ENCODE measurements at places on chromosomes 5 and 9.

GRCh38 chr9:111983484-111983908, 86.9 kb downstream of the UGCG start:
- DNase-seq, result no peak

DNA sequence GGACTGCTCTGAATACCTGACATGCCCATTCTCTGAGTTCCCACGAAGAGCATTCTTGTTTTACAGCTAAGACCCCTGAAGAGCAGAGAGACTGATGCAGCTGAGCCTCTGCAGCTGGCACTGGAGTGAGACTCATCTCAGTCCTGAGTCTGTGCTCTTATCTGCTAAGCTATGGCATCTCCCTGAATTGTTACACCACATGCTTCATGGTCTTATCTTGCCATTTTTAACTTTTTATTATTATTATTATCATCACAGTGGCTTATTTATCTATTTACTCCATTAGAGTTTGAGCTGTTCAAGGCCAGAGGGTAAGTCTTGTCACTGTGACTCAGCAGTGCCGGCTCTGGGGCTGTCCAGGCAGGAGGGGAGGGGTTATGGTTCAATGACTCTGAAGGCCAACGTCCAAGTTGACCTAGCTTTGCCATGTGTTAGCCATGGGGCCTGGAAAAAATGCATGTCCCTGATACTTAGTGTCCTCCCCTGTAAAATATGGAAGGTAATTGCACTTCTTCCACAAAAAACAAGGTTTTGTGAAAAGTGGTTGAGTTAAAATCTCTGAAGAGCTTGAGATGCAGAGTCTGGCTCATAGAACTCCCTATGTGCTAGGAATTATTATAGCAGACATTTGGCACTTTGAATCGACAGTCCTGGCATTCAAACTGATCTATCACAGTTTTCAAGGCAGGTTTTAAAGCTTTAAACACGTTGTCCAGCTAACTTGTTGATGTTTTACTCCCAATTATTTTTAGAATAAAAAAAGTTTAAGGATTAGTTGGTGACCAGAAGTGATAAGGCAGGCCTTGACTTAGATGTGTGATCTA, 94.6 kb downstream of the ALDH1A1 start:
- no peak for DNase-seq

DNA sequence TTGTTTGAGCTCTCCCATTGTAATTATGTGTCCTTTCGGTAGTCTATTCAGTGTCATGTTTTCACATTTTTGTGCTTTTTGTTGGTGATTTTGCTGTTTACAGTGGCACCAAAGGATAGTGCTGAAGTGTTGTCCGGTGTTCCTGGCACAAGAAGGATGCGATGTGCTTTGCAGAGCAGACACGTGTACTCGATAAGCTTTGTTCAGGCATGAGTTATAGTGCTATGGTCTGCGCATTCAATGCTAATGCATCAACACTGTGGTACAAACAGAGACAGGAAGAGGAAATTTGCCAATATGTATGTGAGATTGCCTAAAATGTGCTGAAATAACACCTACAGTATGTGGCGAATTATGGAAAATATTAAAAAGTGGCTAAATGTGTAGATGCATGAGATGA, 913.4 kb upstream of the ACO1 start:
- no peak for DNase-seq

GRCh38 chr5:44842496-44843282, 33.9 kb downstream of the MRPS30 start:
- DNase-seq, result no peak

DNA sequence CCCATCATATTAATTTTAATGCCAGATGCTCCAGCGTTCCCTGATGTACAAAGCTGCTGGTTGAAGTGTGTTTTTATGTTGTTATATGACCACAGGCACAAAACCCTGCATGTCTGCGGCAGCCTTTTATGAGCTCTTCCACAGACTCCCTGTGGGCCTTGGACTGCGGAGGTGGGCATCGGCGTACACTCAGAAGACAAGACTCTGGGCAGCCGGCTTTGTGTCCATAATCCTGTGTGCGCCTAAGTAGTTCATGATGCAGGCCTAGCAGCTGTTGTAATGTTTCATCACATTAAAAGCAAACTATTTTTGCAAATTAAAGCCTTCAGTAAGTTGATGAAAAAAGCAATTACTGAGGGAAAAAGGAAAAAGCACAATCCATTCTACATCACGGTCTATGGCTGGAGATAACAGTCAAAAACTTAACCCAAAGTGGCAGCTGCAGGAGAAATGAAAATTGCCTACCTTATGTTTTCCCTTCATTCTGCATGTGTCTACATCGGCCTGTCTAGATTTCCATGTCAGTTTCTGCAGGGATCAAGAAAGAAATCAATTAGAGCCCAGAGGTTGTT, 78.8 kb downstream of the SEMA6A start:
- no peak for DNase-seq

DNA sequence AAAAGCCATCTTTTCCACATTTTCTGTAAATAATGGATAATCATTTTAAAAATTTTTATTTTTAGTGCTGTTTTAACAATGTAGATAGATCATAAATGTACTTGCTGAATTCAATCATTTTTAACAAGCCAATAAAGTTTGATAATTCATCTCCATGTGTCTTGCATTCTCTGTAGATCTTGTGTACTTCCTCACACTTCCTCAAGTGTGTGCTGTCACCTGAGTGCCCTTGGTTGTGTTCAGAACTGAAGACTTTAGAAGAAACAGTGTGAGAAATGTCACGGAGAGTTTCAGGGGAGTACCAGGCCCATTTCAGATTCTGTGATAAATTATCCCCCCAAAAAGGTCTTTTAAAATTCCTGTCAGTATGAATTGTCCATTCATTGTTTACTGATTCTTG, 146.0 kb downstream of the NTRK2 start:
- no peak for DNase-seq

- DNase-seq, result no peak
Measured at GRCh38 chr5:111582993-111583601, 70.8 kb upstream of the STARD4 start.

GRCh38 chr9:99140685-99141314, 35.9 kb downstream of the TGFBR1 start:
- DNase-seq, result no peak

DNA sequence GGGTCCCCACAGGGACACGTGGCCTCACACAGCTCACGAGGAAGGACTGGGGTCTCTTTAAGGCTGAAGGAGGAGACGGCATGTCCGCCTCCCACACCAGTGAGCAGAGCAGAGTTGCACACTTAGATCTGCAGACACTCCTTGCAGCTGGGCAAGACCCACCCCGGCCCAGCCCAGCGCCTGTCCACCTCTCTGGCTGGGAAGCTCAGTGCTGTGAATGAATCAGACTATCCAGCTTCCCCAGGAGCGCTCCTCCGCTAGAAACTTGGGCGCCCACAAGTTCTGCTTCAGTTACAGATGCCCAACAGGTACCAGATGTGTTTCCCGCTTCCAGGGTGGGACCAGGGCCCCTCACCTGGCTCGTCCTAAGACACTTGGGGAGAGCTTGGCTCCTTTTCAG, 78.9 kb downstream of the NSUN2 start:
- no peak for DNase-seq

All from left forelimb (tissue), 1 donor.